Osteocyte (in vitro differentiated cells): ENCODE measurements at places on chromosomes 13 and 19. TPM values are rescaled to one million over a fixed set of nuclear protein-coding genes. Genes with fewer than 3 reads are reported as not detected.

GRCh38 chr19:42185277-42185676 lies 32.2 kb downstream of the DEDD2 start:
- DNase-seq, result no peak

- DNase-seq, result no peak
Observed at GRCh38 chr13:43377973-43378372, 354.6 kb downstream of the DNAJC15 start.

DNA sequence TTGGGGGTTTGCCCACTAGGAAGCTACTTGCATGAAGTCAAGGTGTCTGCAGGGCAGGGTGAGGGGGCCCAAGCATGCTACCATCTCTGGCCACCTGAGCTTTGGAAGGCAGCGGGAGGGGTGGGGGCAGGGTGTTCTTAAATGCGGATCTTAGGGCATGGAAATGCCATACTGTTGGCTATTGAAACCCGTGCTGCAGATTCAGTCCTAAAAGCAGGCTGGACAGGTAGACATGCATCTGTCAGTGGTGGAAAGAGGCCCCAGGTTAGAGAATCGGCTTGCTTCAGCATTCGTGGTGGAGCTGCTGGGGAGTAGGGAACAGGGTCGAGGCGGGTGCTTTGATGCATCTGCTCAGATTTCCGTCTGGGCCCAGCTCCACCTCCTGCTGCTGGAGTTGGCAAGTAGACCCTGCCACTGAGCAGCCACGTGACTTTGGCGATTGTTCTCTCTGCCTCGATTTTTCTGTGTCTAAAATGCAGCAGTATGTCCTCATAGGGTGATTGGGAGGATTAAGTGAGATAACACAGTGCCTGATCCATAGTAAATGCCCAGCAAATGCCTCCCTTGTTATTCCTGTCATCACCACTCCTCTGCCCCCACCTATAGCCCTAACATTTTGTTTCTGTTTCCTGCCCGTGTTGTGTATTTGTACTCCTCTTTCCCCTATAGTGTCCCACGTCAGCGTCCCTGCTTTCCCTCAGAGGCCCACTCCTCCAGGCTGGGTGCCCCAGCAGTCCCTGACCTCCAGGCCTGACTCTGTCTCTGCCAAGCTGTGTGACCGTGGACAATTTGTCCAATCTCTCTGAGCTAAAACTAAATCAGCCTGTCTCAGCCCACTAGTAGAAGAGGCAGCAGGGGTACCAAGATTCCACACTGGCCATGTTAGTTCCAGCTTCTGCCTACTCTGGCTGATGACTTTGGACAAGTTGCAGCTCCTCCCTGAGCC lies 5.8 kb downstream of the PPP1R37 start:
- no peak for DNase-seq

- no peak for DNase-seq
Observed at GRCh38 chr19:34676697-34677385, at the start of gene SCGB2B2. SCGB2B2 (minus strand) TSS chr19:34677159; CDS start chr19:34594563, 82,596 bp downstream.

DNA sequence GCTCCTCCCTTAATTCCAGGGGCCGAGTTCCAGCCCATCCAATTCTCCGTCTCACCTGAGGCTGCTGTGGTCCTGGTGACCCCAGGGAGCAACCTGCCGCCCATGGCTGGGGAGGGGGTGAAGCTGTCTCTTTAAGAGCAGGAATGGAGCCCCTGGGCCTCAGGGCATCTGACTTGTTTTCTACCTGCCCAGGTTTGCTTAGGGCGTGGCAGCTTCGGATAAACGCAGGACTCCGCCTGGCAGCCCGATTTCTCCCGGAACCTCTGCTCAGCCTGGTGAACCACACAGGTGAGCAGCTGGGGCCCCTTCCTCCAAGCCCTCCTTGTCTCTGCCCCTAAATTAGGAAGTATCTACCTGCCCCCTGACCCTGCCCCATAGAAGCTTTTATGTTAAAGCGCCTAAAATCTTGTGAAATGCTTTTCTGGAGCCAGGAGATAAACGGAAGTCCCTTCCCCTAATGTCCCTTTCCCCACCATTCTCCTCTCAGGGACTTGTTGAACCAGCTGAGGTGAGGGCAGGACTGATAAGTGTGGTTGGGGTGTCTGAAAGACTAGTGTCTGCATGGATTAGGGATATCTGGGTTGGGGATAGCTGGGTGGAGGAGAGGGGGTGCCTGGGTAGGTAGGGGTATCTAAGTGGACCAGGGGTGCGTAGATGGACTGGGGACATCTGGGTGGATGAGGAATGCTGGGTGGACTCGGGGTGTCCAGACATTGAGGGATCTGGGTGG lies 614 bp downstream of the FXYD3 start:
- DNase-seq, result no peak

DNA sequence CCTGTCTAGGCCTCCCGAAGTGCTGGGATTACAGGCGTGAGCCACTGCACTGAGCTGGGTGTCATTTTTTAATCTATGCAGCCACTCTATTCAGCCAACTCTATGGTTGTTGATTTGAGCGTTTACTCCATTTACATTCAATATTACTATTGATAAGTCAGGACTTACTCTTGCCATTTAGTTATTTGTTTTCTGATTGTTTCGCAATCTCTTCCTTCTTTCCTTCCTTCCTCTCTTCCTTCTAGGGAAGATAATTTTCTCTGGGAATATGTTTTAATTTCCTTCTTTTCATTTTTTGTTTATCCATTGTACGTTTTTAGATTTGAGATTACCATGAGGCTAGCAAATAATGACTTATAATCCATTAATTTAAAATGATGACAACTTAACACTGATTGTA lies 2056.0 kb downstream of the OLFM4 start:
- DNase-seq, result no peak

DNA sequence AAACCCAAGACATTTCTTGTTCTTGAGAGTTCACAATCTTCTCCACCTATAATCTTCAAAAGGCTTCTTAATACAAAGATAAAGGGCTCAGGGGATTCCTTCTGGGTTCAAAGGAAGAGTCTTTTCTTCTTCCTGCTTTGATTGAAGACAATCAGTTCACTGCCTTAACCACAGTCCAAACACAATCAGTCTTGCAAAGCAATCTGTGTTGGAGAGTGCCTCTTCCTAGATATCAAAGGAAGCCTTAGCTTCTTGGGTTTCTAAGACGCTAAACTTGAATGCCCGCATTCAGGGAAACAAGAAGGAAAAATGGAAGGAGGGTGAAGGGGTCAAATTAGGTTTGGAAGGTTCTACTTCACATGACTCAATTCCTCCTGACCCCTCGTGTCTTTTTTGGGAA lies 27.2 kb downstream of the RANBP3 start:
- DNase-seq, result no peak

DNA sequence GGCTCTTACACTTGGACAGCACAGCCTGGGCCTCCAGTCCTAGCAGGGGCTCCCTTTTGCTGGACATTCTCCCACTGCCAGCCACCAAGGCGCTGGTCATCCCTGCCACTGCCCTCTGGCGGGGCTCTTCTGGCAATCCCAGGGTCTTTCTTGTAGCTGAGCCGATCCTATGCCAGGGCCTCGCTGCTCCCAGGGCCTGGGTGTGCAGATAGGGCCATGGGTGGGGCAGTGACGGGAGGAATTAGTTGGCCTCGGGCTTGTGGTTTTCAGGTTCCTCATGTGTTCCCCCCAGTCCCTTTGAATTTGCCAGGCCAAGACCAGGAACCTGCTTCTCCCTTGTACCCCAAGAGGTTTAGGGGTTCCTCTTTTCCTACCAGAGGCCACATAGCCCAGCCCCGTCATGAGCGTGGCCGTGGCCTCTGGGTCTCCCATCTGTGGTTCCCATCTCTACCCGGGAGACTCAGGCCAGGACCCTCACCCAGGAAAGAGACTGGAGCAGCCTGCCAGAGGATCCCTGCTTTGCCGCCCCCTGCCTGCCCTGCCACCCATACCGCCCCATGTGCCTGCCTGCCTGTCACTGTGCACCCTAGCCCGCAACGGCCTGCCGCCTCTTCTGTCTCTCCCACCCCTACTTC lies 26.2 kb downstream of the TMED1 start:
- no peak for DNase-seq

OR7C1 gene
- total RNA-seq, result not detected in 2 replicates
